ENCODE measurements at places on chromosomes 11 and 22.

- DNase-seq = no peak
These were observed 84.0 kb upstream of the ZBED5 start for GRCh38 chr11:10941871-10942270.

GRCh38 chr11:66313321-66314185 lies 3.3 kb downstream of the CD248 start:
- no peak for DNase-seq

GRCh38 chr11:61975638-61976419 lies 8.4 kb upstream of the FTH1 start:
- DNase-seq = no peak

GRCh38 chr11:63905179-63905578 lies 11.8 kb downstream of the RCOR2 start:
- DNase-seq = no peak

GRCh38 chr11:72238492-72239312 lies 5.3 kb downstream of the PHOX2A start:
- DNase-seq = no peak

DNA sequence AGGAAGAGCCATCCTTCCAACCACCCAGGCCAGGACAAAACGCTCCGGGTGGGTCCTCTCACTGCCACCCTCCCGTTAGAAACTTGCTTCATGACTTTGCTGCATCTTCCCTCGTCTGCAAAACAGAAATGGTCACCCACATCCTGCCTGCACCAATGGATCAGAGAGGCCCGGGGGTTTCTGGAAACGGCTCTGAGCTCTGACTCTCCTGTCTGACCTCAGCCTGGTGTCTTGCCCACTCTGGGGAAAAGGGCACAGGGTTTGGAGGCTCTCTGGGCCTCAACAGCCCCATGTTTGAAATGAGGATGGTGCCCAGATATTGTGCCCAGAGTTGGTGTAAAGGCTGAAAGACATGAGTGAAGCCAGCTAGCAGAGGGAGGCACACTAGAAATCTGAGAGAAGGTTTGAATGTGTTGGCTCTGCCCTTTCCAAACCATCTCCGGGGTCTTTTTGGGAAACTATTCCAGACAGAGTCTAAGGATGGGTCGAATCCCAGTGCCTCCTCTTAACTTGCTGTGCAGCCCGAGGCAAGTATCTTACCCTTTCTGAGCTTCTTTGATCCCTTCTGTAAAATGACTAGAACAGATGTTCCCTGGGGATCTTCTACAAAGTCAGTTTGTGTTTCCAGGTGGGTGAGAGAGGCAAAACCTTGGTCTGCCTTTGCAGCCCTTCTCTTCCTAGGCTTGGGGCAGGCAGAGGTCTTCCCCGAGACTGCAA lies 2.1 kb downstream of the CRYBB3 start:
- DNase-seq = no peak

DNA sequence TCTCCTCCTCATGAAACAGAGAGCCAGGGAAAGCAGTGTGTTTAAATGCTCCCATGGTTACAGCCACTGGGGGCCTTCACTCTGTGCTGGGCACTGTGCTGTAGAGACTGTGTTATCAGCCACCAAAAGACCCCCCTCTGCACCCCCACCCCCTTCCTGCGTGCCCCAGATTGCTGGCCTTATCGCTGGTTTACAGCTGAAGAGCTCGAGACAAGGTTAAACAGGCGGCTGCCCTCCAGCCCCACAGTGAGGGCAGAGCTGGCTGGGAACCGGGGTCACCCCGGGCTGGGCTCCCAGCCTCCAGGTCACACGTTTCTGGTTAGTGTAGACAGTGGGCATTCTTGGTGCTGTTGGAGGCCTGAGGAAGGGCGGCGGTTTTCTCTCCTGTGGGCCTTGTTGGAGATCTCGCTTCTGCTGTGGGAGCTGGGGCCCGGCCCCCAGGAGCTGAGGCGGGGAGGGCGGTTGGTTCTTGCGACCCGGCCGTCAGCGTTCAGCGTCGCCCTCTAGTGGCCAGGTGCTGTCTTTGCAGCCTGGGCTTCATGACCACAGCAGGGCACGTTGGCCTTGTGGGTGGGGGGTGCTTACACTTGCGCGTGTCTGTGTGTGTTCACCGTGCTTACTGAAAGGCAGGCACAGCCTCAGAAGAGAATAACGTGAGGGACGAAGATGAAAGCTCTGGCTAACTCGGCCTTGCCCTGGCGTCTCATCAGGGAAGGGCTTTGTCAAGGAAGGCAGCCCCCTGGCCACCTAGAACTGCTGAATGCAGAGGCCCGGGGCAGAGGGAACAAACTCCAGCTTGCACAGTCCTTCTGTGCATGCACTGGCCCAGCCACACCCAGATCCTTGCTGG lies 40.8 kb downstream of the TBC1D22A start:
- peak; percentile 75 for DNase-seq

- DNase-seq = no peak
These were observed 5.9 kb downstream of the RHOG start for GRCh38 chr11:3834664-3835461.

DNA sequence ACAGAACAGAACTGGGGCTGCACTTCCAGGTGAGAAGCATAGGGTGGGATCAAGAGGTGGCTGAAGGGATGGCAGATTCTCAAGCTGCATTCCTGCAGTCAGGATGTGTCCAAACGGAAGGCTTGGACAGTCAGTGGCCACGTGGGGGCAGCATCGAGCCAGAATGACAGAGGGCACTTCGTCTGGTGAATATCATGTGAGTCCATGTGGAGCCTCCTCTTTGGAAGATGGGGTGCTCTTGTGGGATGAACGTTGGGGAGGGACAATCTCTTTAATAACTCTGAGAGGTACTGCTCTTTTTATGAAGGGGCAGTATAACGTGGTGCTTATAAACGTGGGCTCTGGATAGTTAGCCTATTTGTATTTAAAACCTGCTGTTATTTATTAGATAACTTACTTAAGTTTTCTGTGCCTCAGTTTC lies 154.9 kb upstream of the NAV2 start:
- DNase-seq = peak; percentile 64

GRCh38 chr22:50417411-50418210 lies 57.2 kb downstream of the SBF1 start:
- no peak for DNase-seq

GRCh38 chr22:33923660-33924246 lies 3.5 kb upstream of the LARGE1 start:
- peak; percentile 34 for DNase-seq

GRCh38 chr11:19788435-19788834 lies 75.8 kb downstream of the NAV2 start:
- no peak for DNase-seq

DNA sequence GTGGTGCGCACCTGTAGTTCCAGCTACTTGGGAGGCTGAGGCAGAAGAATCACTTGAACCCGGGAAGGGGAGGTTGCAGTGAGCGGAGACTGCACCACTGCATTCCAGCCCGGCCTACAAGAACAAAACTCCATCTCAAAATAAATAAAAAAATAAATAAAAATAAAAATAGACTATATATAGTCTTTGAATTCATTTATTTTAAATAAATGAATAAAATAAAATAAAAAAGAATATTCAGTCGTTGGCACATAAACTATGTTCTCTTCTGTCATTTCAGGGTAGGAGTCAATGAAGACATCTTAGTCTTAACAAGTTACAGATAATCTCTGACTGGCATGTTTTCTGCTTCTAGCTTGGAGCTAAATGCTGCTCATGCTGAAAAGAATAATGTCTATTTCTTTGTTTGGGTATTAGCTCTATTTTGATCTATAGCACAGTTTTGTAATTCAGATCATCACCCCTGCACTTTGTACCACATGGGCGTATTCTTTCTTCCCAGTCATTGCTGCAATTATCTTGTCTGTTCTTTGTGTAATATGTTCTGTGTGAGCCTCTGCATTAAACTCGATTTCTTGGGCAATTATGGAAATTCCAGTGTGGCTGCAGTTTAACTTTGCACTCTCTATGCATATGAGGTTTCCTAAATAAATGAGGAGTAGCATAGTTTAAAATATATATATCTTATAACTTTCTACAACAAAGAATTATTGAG lies 1.4 kb upstream of the MS4A14 start:
- DNase-seq = no peak

DNA sequence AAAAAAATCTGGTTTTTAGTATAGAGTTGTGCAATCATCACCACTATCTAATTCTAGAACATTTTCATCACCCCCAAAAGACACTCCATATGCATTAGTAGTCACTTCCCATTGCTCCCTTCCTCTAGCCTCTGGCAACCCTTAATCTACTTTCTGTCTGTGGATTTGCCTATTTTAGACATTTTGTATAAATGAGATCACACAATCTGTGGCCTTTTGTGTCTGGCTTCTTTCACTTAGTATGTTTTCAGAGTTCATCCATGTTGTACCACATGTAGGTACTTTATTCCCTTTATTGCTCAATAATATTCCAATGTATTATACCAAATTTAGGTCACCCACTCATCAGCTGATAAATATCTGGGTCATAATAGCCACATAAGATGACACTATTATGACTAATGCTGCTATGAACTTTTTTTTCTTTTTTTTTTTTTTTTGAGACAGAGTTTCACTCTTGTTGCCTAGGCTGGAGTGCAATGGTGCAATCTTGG lies 67.5 kb upstream of the SCUBE2 start:
- peak; percentile 18 for DNase-seq

DNA sequence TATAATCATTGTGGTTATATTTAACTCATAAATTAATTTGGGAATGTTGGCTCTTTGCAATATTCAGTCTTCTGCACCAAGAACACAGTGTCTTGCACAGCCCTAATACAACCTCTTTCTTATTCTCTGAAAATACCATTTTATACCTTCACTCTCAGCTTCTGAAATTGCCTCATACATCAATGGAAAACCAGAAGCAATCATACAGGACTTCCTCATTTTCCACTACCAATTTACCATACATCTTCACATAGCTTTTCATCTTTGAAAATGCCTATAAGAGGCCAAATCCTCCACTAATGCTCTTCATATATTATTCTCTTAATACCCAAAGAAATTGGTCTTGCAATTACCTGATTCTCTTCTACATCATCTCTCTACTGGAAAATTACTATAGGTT lies 4.3 kb upstream of the OR2AG1 start:
- DNase-seq = no peak

- no peak for DNase-seq
These were observed 132.1 kb upstream of the LDLRAD3 start for GRCh38 chr11:35811783-35812182.

- no peak for DNase-seq
These were observed 151.7 kb downstream of the SWAP70 start for GRCh38 chr11:9815486-9816136.

DNA sequence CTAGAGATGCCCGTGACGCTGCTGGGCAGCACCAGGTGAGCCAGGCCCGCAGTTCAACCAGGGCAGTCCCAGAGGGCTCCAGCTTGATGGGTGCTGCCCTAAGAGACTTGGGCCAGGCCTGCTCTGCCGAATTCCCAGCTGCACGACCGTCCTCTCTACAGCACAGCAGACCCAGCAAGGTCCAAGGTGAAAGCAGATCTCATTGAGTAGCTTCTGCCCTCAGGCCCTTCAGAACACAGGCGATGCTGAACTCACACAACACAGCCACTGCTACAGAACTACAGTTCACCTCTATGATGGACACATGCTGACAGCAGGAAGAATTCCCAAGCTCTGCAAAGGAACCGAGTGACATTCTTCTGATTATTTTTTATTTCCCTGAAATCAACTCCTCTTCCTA lies 81.6 kb downstream of the MICAL3 start:
- no peak for DNase-seq

GRCh38 chr11:28086569-28086968 lies 21.4 kb downstream of the KIF18A start:
- no peak for DNase-seq

- DNase-seq = no peak
These were observed 34.5 kb downstream of the COMMD9 start for GRCh38 chr11:36254713-36255112.

DNA sequence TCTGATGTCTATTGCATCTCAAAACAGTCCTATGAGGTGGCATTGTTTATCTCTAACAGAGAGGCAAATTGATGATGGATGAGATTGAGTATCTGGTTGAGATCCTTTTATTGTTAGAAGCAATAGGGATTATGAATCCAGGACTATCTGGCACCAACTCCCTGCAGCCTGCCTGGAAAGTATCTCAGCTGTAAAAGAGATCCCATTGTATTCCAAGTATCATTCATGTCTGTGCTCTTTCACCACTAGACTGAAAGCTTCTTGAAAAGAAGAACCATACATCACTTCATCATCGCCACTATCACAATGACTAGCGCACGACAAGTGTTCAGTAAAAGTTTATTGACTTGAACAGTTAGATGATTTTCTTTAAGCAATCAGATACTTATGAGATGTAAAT lies 41.9 kb upstream of the PCF11 start:
- DNase-seq = no peak

- no peak for DNase-seq
These were observed 2.6 kb upstream of the NAALADL1 start for GRCh38 chr11:65060913-65061408.

GRCh38 chr11:37519781-37520180 lies 921.7 kb upstream of the RAG2 start:
- no peak for DNase-seq

DNA sequence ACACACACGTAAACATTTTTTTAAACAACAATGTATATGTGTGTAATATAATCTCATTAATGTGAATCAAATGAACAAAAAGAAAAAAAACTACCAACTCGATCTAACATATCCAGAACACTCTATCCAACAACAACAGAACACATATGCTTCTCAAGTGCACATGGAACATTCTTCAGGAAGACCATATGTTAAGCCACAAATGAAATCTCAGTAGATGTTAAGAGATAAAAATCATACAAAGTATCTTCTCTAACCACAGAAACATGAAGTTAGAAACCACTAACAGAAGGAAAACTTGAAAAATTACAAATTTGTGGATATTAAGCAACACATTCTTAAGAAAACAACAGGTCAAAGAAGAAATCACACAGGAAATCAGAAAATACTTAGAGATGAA lies 25.5 kb upstream of the TMEM45B start:
- no peak for DNase-seq

DNA sequence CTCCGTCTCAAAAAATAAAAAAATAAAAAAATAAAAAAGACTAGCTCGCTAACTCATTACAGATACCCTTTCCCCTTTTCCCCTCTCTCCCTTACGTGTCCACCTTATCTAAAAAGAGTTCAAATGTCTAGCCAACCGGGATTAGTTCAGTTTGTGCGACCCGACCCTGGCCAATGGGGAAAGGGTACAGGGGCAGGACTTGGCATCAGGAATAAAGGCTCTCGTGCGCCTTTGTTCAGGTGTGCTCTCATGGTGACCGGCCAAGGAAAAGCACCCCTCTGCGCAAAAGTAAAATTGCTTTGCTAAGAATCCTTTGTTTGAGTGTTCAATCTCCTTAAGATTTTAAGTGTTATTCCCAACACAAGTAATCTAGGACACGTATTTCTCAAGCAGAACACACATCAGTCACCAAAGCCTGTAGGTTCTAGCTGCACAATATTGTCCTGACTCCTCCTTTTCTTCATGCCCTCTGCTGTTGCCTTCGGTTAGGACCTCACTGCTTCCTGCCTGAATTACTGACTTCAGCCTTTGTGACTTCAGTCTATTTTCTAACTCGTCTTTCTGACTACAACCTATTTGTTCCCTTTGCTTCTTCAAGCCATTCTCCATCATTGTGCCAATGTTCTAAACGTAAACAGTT lies 20.7 kb upstream of the CECR2 start:
- DNase-seq = no peak

- DNase-seq = no peak
These were observed 412.9 kb downstream of the TBC1D22A start for GRCh38 chr22:47175151-47176025.
